RPMI7951 (cell line): ENCODE measurements at places on chromosomes 3 and 15.

GRCh38 chr3:179981646-179982045 lies 55.1 kb downstream of the PEX5L start:
- no peak for DNase-seq

- DNase-seq: no peak
These were observed 61.0 kb upstream of the PAQR5 start for GRCh38 chr15:69237718-69238117.

GRCh38 chr15:94542391-94542790 lies 311.0 kb downstream of the MCTP2 start:
- no peak for DNase-seq

DNA sequence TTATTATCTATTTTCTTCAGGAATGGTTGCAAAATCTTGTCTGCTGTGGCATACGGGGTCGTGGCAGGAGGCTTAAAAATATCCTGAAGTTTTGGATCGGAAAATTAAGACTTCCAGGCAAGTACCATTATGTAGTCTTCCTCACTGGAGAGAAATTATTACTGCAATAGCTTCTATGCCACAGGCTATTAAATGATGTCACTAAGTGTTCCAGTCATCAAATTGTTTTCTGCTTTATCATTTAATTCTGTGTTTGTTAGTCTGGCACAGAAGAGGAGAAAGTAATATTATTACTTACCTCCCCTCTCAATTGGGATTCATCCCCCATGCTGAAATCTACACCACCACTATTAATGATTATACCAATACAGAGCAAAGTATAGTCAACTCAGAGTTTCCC lies 378.2 kb upstream of the ALCAM start:
- no peak for DNase-seq

DNA sequence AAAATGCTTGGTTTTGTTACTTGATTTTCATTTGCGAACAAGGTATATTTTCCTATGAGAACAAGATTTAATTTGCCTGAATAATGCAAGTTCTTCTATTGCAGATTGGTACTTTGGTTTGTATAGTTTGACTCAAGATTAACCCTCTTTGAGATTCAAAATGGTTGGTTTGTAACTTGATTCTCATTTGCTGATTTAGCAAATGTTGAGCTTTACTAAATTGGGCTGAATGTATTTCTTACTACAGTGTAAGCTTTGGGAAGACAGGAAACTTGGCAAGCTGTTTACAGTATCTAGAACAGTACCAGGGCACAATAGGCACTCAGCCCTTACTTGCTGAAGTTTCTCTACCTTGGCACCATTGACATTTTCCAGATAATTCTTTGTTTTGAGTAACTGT lies 3.7 kb upstream of the SYNPR start:
- DNase-seq: no peak

DNA sequence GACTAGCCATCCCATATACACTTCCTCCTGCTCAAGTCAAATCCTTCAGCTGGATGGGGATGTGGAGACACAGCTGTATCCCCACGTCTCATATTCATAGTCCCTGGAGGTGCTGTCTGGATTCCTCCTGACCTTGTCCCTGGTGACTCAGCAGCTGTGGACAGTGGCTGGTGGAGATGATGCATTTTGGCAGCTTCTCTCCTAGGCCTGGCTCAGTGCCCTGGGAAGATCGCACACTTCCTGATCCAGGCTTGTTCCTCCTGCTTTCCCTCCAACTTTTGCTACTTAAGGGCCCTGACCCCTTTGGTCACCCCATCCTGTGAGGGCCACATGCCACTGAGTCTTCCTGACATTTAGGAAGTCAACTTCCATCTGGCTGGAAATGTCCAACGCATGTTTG lies 44.4 kb downstream of the ADAMTSL3 start:
- DNase-seq: peak; percentile 47
